CD14-positive monocyte (primary cell): ENCODE measurements at places on chromosomes 4 and X. TPM values are rescaled to one million over a fixed set of nuclear protein-coding genes. Genes with fewer than 3 reads are reported as not detected.

Gene APLN
- polyA plus RNA-seq = not detected

GRCh38 chrX:1205681-1206611 is 6.5 kb downstream of the CRLF2 start:
- DNase-seq = peak; percentile 71

Gene ZNF157
- not detected in 2 replicates for polyA plus RNA-seq

Gene CDKN2AIP
- polyA plus RNA-seq = 2.2 and 3.7 TPM in 2 replicates

GRCh38 chrX:131577999-131578734 is 34.3 kb downstream of the OR13H1 start:
- no peak for DNase-seq

Gene CFI
- not detected in 2 replicates for polyA plus RNA-seq

Gene TAF7L
- polyA plus RNA-seq = not detected

GRCh38 chr4:17780501-17781299 is 721 bp downstream of the FAM184B start:
- DNase-seq = no peak

DNA sequence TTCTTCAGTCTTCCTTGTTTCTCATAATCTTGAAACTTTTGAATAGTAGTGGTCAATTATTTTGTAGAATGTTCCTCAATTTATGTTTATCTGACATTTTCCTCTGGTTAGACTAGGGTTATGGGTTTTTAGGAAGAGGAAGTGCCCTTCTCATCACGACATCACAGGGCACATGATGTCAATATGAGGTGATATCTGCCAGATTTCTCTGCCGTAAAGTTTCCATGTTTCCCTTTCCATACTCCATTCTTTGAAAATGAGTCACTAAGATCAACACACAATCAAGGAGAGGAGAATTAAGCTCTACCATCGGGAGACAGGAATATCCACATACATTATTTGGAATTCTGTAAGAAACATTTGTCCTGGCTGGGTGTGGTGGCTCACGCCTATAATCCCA is 28.4 kb downstream of the RP2 start:
- peak; percentile 47 for DNase-seq

Gene RBM3
- 158 and 302 TPM in 2 replicates for polyA plus RNA-seq

- DNase-seq = no peak
Observed at GRCh38 chrX:103382877-103383276, 6.5 kb downstream of the BEX3 start.

Gene SATL1
- polyA plus RNA-seq = not detected

DNA sequence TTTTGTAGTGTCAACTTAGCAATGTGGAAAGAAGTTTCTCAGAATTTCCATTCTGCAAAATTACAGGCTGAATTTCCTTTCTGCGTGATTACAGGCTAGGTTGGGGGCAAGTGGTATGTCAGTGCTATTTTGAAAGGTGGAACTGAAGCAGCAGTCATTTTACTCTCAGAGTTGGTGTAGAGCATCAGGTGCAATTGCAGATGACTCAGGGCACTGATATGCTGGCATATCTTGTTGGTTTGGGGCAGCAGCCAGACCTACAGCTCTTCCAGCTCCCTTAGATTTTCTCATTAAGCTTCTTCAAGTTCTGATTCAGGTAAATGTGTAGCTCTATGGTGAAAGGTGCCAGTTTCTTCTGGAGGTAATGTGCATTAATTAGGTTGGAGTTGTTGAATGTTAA is 930.7 kb upstream of the PCDH10 start:
- no peak for DNase-seq

DNA sequence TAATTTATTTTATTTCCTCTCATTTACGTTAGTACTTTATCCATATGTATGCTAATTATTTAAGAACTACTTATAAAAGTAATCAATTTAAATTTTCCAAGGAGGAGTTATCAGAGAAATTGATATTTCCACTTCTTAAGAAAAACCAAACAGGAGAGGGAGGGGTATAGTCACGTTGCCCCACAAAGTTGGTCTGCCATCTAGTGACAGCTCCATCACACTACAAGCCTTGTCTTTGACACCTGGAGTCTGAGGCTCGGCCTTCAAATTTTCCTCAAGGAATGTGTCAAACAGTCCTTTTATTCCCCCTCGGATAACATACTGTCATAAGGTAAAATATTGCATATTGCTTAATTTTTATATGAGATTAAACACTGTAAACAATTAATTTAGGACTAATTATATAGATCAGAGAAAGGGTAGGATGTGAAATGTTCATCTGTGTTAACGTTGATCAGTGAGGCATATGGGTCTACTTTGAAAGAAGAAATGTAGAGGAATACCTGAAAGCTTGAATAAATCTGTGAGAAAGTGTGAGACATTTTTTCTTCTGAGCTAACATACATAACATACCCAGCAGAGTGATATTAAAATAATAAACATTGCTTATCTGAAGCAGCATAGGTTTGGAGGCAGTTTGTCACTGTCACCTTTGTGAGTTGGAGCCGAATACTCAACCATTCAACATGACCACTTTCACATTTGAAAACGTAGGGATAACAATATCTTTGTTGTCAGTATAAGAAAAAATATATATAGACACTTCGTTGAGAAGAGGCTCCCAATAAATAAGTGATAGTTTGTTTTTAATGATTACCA is 114.4 kb downstream of the GLRA3 start:
- DNase-seq = no peak

DNA sequence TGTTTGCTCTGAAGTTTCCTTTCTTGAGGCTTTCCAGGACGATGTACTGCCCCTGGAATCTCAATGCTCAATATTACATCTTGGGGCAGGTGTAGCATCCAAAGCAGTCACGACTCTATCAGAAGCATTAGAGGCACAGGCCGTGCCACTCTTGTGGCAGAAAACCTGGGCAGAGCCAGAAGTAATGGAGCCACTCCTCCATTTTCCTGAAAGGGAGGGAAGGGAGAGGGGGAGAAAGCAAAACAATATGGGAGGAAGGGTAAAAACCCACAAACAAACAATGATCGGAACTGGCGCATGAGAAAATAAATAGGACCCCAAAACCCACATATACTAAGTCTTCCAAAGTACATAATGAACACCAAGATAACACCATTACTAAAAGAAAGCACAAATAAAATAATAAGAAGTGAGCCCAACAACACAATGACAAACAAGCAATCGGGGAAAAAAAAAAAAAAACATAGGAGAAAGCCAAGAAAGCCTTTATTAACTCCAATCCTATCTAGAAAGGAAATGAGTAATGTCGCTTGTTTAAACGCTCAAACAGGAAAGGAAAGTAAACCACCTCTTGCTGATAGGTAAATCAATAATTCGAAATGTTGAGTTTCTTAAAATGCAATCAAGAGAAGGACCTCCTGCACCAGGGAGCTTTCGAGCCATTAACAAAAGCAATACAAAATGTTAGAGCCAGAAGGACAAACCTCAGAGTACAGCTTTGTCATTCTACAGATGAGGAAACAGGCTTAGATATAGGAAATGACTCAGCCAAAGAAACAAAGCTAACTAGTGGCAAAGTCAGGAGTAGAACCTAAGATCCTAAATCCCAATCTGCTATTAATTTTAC is 117.4 kb downstream of the ATRX start:
- peak; percentile 42 for DNase-seq

DNA sequence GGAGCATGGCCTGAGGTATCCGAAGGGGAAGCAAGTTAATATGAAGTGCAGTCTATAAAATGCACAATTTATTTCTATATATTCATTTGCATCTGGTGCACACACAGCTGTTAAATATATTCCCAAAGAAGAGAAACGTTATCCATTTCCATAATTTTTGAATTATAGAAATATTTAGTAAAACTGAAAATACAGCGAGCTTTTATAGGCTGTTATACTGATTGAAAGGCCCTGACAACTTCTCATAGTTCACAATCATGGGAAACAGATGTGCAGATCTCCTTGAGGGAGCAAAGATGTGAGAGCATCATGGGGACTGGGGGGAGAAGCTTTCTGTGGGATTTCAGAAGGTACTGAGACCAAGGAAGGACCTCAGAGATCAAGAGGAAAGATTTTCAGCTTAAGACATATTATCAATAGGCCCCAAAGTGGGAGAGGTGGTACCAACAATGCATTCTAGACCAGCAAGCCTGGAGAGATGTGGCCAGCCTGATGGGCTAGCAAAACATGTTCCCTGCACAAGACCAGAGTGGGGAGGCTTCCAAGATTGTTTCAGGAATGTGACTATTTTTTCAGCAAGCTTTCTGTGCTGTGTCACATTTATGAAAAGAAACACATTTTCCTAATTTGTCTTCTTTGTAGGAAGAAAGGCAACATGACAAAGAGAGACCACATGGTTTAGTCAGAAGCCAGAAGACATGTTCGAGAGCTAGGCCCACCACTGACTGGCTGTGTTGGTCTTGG is 256.0 kb upstream of the SFRP2 start:
- no peak for DNase-seq

DNA sequence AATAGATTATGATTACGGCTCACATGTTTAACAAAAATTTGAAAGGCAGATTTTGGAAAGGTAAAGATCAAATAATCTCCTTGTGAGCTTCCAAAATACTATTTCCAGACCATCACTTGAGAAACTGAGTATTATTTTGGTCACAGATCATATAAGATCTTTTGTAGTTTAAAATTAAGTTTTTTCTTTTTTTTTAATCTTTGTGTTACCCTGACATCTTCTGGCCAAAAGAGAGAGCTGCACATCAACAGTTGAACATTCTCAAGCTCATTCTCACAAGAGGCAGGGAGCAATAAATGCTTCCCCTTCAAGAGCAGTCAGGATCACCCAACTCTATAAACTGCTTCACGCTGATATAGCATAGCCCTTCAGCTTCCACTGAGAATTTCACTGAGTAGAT is 15.9 kb downstream of the TMEM192 start:
- DNase-seq = no peak

- no peak for DNase-seq
Observed at GRCh38 chr4:159017323-159018026, 85.4 kb upstream of the RAPGEF2 start.

DNA sequence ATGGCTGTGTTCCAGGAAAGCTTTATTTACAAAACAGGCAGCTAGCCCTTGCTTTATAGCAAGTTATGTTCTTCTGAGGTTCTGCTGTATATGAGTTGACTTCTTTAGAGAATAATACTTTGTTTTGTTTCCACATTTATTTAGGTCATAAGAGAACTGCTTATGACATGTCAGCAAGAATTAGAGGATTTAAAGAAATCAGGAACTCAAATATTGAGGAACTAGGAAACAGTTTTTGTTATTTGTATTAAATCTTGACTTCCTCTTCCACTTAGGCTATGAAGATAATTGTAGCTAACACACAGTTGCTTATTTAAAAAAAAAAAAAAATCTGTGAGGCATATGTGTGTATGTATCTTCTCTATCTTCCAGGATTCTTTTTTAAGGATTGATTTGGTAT is 14.3 kb downstream of the ZRSR2 start:
- DNase-seq = peak; percentile 51

DNA sequence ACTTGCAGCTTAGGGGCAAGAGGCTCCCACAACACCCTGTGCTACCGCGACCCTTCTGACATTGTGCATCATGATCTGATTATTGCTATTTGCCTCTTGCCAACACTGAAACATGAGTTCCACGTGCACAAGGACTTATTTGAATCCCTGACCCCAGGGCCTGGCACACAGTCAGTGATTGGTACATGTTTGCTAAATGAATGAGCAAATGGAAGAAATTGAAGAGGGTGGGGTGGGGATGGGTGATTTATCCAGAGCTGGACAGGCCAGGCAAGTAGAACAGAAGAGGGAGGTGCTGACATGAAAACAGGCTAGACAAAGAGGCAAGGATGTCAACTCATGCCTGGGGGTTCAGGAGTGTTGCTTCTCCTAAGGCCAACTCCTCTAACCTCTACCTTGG is 24.9 kb upstream of the RPL39 start:
- DNase-seq = no peak

Gene ENOX2
- polyA plus RNA-seq = 22.1 TPM

DNA sequence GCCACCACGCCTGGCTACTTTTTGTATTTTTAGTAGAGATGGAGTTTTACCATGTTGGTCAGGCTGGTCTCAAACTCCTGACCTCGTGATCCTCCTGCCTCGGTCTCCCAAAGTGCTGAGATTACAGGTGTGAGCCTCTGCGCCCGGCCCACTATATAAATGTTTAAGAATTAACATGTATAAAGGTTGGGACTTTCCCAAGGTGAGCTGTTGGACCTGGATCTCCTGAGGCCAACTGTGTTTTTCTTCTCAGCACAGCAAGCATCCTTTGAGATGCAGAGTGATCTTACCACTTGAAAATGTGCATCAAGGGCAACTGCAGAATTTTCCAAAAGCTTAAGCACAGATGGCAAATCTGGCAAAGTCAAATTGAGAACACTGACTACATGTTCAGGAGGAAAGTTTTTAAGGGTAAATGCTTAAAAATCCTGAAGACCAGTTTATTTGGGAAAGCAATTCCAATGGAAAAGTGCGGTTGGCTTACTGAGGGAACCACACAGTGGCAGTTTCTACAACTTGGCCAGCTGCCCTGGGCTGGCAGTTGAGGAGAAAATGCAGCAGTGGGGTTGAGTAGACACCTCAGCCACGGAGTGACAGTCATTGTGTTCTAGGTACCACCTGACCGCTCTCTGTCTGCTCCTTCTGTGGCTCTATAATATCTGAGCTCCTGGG is 168.9 kb downstream of the CBR4 start:
- DNase-seq = no peak

Gene ZXDA
- 1.3 TPM in 2 replicates for polyA plus RNA-seq

Gene FRMD7
- polyA plus RNA-seq = not detected in 2 replicates
